ENCODE measurements at places on chromosomes 6 and 20.
A peak's percentile ranks its signal among the peaks of the same experiment; 100 is the strongest.

GRCh38 chr6:83371423-83371822 is 59.4 kb downstream of the ME1 start:
- DNase-seq, result peak; percentile 10

DNA sequence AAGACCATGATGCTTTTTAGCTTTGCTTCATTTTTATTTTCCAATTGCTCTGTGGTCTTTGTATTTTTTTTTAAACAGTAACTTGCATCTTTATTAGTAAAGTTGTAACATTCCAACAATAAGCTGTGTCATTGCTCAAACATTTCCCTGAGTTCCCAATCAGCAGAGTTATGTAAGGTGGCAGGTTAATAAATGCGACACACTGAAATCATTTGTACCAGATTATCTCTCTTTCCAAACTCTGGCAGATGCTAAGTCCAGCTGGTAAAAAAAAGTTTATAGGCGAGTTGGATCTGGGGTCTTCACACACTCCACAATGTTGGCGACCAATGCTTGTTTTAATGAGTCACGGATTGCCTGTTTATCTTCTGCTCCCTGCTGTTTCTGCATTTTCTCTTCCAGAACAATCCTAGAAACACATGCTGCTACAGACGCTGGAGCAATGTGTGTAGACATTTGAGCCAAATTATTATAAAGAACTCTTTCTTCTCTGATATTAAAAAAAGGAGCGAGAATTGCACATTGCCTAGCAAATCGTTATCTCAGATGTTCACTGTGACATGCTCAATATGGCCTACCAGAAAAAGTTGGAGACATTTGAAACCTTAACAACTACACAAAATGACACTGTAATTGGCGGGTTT is 113.6 kb upstream of the IFNGR1 start:
- no peak for DNase-seq

DNA sequence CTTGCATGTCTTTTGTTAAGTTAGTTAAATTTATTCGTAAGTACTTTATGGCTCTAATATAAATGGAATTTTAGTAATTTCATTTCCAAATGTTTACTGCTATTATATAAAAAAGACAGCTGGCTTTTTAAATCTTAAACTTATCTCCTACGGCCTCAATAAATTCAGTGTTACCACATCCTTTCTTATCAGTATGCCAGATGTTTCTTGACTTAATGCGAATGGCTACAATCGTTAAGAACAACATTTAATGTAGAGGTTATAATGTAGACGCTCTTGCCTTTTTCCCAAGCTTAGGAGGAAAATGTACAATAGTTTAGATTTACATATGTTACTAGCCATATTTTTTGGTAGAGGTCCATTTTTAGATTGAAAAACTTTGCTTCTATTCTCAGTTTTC is 659.4 kb downstream of the TENT5A start:
- DNase-seq, result no peak

GRCh38 chr6:51429017-51429712 is 610.5 kb downstream of the TFAP2B start:
- no peak for DNase-seq

DNA sequence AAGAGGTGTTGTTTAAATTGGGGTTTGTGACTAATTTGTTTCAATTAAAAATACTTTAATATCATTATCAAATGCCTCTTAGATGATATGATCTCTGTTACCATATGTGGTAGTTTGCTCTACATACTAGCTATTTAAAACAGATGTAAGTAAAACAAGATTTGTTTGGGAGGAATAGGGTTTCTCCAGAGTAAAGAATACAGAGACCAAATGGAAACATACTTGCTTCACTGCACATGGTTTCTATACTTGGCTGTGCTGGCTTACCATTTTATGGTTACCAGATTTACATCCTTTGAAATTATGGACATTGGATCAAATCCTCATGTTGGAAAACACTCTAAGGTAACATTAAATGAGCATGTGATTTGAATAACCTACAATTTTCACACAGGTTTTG is 588.3 kb downstream of the CD109 start:
- no peak for DNase-seq

GRCh38 chr6:139474145-139475108 is 100.0 kb upstream of the CITED2 start:
- no peak for DNase-seq

GRCh38 chr20:11880680-11881079 is 37.0 kb upstream of the BTBD3 start:
- DNase-seq, result peak; percentile 81

DNA sequence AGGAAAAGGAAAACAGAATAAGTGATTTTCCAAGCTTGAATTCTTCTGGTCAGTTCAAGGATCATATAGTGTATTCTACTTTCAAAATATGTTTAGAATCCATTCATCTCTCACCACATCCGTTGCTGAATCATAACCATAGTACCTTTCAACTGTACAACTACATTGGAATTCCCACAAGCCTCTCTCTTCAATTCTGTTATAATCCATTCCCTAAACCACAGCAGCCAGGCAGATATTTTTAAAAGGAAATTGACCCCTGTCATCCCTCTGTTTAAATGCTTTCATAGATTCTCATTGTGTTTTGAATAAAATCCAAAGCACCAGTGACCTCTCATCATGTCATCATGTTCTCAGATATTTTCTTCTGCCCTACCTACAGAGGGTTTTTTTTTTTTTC is 412.7 kb downstream of the GRIK2 start:
- DNase-seq, result no peak

Measured in foreskin keratinocyte (primary cell).